DMS53 (cell line): ENCODE measurements at places on chromosomes 16 and 17.

GRCh38 chr16:52165961-52166360 is 381.0 kb downstream of the TOX3 start:
- DNase-seq: no peak

- no peak for DNase-seq
Measured at GRCh38 chr16:29686740-29687332, 7.9 kb downstream of the QPRT start.

GRCh38 chr17:17978481-17979424 is 6.1 kb downstream of the DRC3 start:
- no peak for DNase-seq

DNA sequence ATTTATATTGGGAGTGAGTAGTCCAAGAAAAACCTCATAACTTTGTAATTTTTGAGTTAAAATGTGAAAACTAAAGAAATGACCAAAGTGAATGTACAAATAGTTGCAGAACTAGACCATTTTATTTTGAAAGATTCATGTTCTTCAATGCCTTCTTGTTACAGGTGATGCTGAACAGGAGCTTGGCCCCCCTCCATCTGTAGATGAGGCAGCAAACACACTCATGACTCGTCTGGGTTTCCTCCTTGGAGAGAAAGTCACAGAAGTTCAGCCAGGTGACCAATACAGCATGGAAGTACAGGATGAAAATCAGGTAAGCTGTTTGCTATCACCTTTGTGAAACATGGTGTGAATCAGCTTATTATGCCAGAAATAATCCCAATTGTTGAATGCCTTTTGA is 227.8 kb downstream of the TANC2 start:
- no peak for DNase-seq

GRCh38 chr16:81699596-81699995 is 79.5 kb upstream of the PLCG2 start:
- no peak for DNase-seq
